ENCODE measurements at places on chromosomes 4 and X. TPM values are rescaled to one million over a fixed set of nuclear protein-coding genes. Genes with fewer than 3 reads are reported as not detected.

TAF7L gene
- total RNA-seq: not detected

RASL11B gene
- total RNA-seq: 5.6 TPM

FTHL17 gene
- not detected for total RNA-seq

PAGE1 gene
- not detected for total RNA-seq

ATOH1 gene
- not detected for total RNA-seq

GRCh38 chr4:155973639-155974475 lies 20.2 kb upstream of the CTSO start:
- H3K27ac ChIP-seq: no peak overlapping the region
- H3K4me1 ChIP-seq: no peaks in the 10 kb centered on the region
- no peak overlapping the region for H3K4me3 ChIP-seq
- DNase-seq: no peak
- H3K27me3 ChIP-seq: no peaks in the 10 kb centered on the region

DNA sequence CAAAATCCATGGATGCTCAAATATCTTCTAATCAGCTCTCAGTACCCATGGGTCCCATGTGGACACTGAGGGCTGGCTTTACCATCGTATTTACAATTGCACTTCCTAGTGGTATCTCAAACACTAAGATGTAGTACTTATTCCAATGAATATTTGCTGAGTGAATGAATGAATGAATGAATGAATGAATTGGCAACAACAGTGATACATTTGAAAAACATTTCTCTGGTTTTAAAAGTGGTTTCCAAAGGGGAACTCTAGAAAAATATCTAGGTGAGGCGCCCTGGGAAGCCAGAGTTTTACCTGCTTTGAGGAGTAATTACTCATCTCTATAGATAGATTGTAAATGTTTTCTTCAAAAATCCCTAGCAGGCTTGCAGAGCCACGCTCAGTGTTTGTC lies 76.6 kb downstream of the CYTL1 start:
- H3K27me3 ChIP-seq: no peaks in the 10 kb centered on the region
- H3K4me1 ChIP-seq: no peaks in the 10 kb centered on the region
- H3K36me3 ChIP-seq: no peaks in the 10 kb centered on the region
- DNase-seq: no peak
- H3K27ac ChIP-seq: no peak overlapping the region
- H3K4me3 ChIP-seq: no peak overlapping the region

- H3K27me3 ChIP-seq: peaks cover 3% of the 10 kb centered on the region
- DNase-seq: no peak
- no peaks in the 10 kb centered on the region for H3K36me3 ChIP-seq
Measured at GRCh38 chrX:51742586-51742985, 656 bp upstream of the GSPT2 start.

DNA sequence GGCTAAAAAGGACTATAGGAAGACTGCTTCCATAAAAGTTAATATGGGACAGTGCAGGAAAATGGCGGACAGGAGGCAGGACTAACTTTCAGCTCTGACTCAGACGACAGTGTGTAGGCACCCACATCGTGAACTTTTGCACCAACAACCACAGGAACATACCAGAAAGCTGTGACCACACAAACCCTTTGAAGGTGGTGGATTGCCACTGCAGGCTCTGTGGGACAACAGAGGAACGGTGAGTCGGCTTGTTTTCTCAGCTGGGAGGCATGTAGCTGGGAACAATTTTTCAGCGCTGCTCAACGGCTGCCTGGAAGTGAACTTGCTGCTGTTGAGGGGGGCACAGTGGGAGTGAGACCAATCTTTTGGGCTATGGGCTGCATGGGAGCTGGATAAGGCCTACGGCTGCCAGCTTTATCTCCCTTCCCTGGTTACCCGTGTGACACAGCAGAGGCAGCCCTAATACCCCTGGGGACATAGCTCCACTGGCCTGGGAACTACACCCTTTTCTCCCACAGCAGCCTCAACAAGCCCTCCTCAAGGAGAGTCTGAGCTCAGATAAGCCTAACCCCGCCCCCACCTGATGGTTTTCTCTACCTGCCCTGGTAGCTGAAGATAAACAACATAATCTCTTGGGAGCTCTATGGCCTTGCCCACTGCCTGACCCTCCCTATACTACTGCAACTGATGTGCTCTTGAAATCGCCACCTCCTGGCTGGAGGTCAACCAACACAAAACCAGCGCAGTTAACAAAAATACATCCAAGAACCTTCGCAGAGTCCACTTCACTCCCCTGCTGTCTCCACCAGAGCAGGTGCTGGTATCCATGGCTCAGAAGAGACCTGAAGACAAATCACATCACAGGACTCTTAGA lies 1537.0 kb downstream of the C4orf33 start:
- no peak overlapping the region for H3K4me3 ChIP-seq
- no peaks in the 10 kb centered on the region for H3K36me3 ChIP-seq
- no peaks in the 10 kb centered on the region for H3K4me1 ChIP-seq
- DNase-seq: no peak
- H3K27me3 ChIP-seq: no peaks in the 10 kb centered on the region

DNA sequence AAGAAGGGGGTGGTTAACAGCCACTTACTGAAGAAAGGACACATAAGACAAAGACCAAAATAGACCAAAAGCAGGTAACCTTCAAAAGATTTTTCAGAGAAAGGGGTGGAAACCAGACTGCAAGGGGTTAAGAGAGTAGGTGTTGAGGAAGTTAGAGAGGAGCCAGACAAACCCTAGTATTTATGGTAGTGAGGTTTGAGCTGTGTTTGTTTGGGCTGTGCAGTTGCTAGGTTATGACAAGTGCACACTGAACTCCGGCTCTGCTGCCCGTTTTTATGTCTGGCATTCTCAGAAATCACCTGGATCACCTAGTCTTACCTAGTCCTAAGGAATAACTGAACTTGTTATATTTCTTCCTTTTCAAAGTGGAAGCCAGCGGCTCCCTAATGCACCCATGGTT lies 22.9 kb upstream of the G3BP2 start:
- H3K4me1 ChIP-seq: no peaks in the 10 kb centered on the region
- H3K36me3 ChIP-seq: no peaks in the 10 kb centered on the region
- H3K4me3 ChIP-seq: no peak overlapping the region
- H3K27ac ChIP-seq: no peak overlapping the region
- no peaks in the 10 kb centered on the region for H3K27me3 ChIP-seq

- H3K36me3 ChIP-seq: no peaks in the 10 kb centered on the region
- H3K4me1 ChIP-seq: no peaks in the 10 kb centered on the region
- DNase-seq: no peak
Measured at GRCh38 chrX:9855561-9856283, 69.5 kb downstream of the SHROOM2 start.

DNA sequence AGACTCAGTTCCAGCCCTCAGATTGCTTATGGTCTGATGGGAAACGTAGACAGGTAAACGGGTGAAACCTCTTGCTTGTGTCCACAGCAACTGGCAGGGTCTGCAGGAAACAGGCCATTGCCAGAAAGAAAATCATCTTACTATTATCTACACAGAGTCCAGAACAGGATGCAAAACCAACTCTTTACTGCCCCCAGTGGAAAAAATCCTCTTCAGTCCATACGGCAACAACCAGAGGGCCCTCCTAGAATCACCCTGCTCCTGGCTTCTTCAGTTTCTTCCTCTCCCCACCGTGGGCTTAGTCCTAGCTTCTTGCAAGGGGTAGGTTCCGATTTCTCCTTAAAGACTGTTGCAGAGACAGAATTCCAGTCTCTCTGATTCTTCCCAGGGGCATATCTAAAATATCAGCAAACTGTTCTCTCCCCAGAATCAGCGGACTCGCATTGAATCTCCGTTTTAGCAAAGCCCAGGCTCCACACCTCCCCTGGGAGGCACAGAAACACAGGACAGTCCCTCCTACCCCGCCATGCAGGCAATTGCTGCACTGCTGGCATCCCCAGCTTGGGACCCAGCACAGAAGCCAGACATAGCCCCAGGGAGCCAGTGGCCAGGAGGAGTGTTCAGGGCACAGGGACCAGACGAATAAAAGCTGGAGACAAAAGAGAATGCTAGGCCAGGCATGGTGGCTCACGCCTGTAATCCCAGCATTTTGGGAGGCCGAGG lies 41.0 kb upstream of the SH3RF1 start:
- H3K4me3 ChIP-seq: no peak overlapping the region
- DNase-seq: no peak
- H3K27ac ChIP-seq: no peak overlapping the region
- H3K27me3 ChIP-seq: no peaks in the 10 kb centered on the region
- no peaks in the 10 kb centered on the region for H3K36me3 ChIP-seq

GRCh38 chr4:185534866-185535611 lies at the start of gene PDLIM3:
TSS of gene PDLIM3 (minus strand) at chr4:185535507. CDS start at chr4:185535434, 73 bp downstream.
- H3K27me3 ChIP-seq: no peaks in the 10 kb centered on the region
- H3K4me1 ChIP-seq: peaks cover 2% of the 10 kb centered on the region
- peak within 1 kb of the TSS; percentile 95 for H3K27ac ChIP-seq
- no peaks in the 10 kb centered on the region for H3K36me3 ChIP-seq

DNA sequence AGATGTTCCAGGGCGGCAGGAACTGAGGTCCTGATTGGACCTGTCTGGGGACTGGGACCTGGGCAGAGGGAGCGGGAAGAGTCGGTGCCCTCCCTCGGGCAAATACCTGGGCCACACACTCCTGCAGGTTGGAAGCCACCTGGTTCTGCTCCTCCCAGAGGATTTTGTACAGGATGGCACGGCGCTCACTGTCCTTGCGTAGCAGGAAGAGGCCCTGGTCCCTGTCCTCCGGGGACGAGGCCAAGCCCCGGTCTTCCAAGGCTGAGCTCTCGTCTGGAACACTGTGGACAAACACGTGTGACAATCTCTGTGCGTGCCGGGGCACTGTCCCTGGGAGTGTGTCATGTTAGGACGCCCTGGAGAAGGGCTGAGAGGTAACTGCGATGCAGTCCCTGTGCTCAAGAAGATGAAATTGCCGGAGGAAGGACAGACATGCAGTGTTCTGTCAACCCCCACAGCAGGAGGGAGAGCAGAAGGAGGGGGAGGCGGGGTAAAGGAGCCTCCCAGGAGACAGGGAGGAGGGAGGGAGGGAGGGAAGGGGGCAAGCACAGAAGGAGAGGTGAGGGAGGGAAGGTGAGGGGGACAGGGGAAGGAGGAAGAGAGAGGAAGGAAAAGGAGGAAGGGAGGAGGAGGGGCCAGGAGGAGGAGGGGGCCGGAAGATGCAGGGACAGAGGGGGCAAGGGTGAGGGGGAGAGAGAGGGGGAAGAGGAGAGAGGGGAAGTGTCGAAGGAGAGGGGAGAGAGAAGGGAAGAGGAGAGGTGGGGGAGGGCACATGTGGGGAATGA lies 29.0 kb downstream of the PDHA1 start:
- DNase-seq: no peak
- no peaks in the 10 kb centered on the region for H3K36me3 ChIP-seq
- H3K27me3 ChIP-seq: no peaks in the 10 kb centered on the region

DNA sequence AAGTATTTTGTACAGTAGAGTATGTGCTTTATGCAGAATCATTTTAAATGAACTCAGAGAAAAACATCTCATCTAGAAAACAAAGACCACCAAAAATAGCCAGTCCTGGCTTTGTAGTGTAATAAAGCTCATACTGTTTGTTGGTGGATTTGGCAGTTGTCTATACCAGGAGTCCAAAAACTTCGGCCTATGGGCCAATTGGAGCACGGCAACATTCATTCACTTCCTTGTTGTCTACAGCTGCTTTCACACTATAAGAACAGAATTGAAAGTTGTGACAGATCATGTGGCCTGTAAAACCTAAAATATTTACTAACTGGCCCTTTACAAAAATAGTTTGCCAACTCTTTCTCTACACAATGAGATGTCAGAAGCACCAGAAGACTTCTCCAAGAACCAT lies 5.3 kb downstream of the FBXW7 start:
- H3K27me3 ChIP-seq: no peaks in the 10 kb centered on the region
- H3K36me3 ChIP-seq: no peaks in the 10 kb centered on the region
- DNase-seq: no peak
- no peak overlapping the region for H3K27ac ChIP-seq
- H3K4me3 ChIP-seq: no peak overlapping the region
- H3K4me1 ChIP-seq: peaks cover 4% of the 10 kb centered on the region

GRCh38 chr4:100823066-100823992 lies 305.5 kb upstream of the EMCN start:
- no peak overlapping the region for H3K4me3 ChIP-seq
- H3K27me3 ChIP-seq: no peaks in the 10 kb centered on the region
- H3K4me1 ChIP-seq: no peaks in the 10 kb centered on the region
- DNase-seq: no peak
- no peaks in the 10 kb centered on the region for H3K36me3 ChIP-seq

DNA sequence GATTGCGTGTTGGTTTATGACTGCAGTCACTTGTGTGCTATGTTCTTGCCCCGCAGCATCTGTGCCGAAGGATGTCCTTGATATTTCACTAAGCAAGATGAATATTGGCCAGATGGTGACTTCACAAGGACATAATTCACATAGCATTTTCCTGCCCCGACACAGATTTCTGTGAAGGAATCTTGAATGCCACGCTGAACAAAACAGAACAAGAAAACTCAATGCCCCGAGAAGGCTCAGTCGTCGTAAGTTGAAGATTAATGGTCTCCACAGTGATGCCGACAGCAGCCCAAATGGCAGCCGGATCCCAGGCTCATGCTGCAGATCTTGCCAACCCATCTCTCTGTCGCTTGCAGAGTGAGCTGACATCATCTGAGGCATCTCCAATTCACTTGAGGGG lies 145.9 kb downstream of the CPEB2 start:
- H3K36me3 ChIP-seq: no peaks in the 10 kb centered on the region
- H3K4me1 ChIP-seq: peaks cover 7% of the 10 kb centered on the region
- H3K27me3 ChIP-seq: no peaks in the 10 kb centered on the region

DNA sequence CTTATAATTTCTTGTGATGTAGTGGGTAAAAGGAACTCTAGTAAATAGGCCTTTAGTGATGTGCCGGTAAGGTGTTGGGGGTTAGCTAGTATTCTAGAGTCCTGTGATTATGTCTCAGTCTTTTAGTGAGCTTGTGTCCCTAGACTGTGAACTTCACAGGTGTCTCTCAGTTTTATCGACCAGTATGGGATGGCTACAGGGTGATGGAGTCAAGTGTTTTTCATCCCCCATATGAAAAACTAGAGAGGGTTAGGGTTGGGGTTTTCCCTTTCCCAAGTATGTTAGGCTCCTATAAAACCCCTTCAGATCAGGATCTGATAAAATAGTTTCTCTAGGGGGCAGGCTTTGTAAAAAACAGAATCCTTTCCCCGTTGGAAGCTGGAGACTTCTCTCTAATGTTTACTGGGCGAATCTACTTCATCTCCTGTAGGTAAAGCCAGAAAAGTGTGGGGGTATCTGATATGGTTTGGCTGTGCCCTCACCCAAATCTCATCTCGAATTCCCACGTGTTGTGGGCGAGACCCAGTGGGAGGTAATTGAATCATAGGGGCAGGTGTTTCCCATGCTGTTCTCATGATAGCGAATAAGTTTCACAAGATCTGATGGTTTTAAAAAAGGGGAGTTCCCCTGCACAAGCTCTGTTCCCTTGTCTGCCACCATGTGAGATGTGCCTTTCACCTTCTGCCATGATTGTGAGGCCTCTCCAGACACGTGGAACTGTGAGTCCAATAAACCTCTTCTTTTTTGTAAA lies 120.8 kb downstream of the DTHD1 start:
- H3K27me3 ChIP-seq: no peaks in the 10 kb centered on the region
- no peaks in the 10 kb centered on the region for H3K36me3 ChIP-seq
- H3K4me3 ChIP-seq: no peak overlapping the region
- H3K4me1 ChIP-seq: no peaks in the 10 kb centered on the region
- no peak for DNase-seq

- no peaks in the 10 kb centered on the region for H3K36me3 ChIP-seq
- H3K27ac ChIP-seq: no peak overlapping the region
- no peaks in the 10 kb centered on the region for H3K27me3 ChIP-seq
- H3K4me1 ChIP-seq: no peaks in the 10 kb centered on the region
- DNase-seq: no peak
Measured at GRCh38 chrX:74063426-74064155, 240.4 kb upstream of the ZCCHC13 start.

GRCh38 chrX:44842550-44843317 lies 1.1 kb upstream of the DUSP21 start:
- no peaks in the 10 kb centered on the region for H3K27me3 ChIP-seq
- no peak for DNase-seq
- H3K36me3 ChIP-seq: no peaks in the 10 kb centered on the region
- H3K27ac ChIP-seq: no peak overlapping the region
- no peak overlapping the region for H3K4me3 ChIP-seq

GRCh38 chrX:639151-639550 lies 8.6 kb downstream of the SHOX start:
- no peaks in the 10 kb centered on the region for H3K27me3 ChIP-seq
- H3K4me1 ChIP-seq: no peaks in the 10 kb centered on the region
- DNase-seq: peak; percentile 12
- H3K36me3 ChIP-seq: no peaks in the 10 kb centered on the region

All from aorta (tissue), 5 donors.